T-helper 22 cell (primary cell): ENCODE measurements at places on chromosomes 7 and 10.

GRCh38 chr10:44477046-44477425 is 92.1 kb upstream of the CXCL12 start:
- no peak for DNase-seq

GRCh38 chr7:80151274-80151665 is 16.6 kb downstream of the GNAI1 start:
- DNase-seq, result no peak

DNA sequence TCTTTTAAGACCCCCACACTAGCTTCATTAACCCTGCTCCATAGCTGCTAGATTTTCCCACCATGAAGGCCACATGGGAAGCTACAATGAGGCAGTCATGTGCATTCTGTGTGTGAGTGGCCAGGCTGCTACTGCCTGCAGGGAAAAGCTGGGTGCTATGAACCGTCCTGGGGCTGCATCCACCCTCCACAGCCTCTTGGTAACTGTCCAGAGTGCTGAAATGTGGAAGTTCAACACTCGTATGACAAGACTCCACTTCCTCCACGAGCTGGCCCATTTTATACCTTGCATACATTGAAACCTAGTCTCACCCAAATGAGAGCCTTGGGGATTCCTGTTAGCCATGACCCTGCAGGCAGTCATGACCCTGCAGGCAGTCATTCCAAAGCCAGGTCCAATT is 59.4 kb downstream of the CUZD1 start:
- no peak for DNase-seq

GRCh38 chr7:129095258-129095657 is 40.3 kb upstream of the TNPO3 start:
- DNase-seq, result no peak

DNA sequence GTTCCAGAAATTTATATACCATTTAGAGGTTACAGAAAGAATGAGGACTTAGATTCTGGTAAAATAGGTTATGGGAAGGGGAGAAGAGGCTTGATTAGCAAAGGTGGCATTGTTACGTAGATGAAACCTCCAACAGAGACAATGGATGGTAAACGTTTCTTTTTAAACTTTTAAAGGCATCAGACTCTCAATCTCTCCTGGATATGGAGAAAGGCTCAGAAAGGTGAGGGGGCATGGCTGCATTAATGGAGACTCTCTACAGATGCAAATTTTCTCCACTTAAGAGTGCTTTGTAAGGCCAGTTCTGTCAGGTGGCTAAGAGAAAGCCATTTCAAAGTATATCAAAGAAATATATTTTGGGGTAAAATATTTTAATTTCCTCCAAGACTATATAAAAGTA is 240.9 kb upstream of the PTER start:
- DNase-seq, result no peak

DNA sequence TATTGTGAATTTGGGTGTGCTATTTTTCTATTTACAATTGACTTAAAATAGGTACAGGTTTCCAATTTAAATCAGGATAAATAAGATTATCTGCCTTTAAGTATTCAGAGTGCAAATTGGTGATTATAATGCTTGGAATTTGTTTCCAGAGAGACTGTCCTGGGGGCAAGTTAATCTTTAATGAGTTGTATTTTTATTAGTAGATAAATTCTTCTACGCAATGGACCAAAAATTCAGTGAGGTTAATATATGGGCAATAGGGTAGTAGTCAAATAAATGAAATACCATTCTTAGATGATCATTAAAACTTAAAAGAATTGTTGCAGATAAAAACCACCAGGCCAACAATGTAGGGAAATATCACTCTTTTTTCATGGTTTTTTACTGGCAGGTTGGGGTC is 3.4 kb downstream of the BICC1 start:
- DNase-seq, result no peak
